ENCODE measurements at places on chromosomes 3 and 15.
A peak's percentile ranks its signal among the peaks of the same experiment; 100 is the strongest.

GRCh38 chr3:188187053-188187452 lies 33.1 kb downstream of the LPP start:
- DNase-seq, result peak; percentile 33

GRCh38 chr3:107881509-107881908 lies 209.3 kb downstream of the CD47 start:
- no peak for DNase-seq

DNA sequence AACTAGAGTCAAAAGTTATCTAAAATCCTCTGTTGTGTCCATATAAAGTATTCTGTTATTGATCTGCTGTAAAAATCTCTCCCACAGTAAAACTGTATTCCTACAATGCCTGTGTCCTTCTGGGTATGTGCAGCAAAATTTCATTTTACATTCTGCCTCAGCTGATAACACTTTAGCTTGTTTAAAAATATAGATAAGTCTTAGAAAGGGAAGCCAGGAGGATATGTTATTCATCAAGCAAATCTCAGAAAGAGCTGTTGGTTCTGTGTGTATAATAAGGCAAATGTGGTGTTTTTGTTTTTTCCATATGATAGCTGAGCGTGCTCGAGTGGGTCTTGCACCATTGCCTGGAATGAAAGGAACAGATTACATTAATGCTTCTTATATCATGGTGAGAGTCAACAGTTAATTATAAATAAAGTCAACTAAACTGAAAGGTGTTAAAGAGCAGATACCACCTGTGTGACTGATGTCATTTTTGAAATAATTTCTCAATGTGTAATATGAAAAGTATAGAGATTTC lies 96.6 kb downstream of the FEZF2 start:
- DNase-seq, result no peak

GRCh38 chr3:154275292-154275691 lies 49.0 kb downstream of the DHX36 start:
- no peak for DNase-seq

- DNase-seq, result no peak
These were observed 105.5 kb downstream of the NLGN1 start for GRCh38 chr3:173502983-173503568.

DNA sequence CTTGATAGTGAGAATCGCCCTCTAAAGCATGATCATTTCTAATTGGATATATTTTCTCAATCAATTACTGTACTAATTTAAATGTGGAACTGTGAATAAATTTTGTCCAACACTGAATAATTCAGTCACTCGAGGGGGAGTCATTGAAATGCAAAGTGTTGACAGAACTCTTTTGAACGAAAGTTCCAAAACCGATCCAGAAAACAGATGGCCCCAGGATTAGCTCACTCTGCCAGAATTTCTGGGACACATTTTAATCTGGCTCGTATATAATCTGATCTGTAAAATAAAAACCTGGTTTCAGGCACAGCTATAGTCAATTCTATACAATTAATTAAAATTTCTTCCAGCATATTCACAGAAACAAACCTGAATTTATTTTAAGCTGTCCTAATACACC lies 580.4 kb downstream of the ROBO1 start:
- DNase-seq, result no peak

DNA sequence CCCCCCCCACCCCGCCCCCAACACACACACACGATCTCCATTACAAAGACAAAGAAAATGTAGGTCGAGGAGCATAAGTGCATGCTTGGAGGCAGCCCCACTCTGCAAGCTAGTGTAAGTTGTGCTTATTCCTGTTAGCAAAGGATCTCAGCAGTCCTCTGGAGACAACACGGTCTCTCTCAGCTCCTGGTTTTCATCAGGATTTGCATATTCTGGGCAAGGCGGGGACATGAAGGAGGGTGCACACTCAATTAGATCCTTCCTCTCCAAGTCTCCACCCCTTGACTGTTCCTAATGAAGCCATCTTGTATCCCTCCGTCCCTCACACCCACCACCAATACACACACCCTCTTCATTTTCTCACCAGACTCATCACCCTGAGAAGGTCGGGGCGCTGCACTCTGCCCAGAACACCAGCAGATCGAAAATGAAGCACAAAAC lies 63.8 kb downstream of the MRPL46 start:
- DNase-seq, result no peak

GRCh38 chr3:25582242-25582641 lies 82.5 kb downstream of the TOP2B start:
- no peak for DNase-seq

DNA sequence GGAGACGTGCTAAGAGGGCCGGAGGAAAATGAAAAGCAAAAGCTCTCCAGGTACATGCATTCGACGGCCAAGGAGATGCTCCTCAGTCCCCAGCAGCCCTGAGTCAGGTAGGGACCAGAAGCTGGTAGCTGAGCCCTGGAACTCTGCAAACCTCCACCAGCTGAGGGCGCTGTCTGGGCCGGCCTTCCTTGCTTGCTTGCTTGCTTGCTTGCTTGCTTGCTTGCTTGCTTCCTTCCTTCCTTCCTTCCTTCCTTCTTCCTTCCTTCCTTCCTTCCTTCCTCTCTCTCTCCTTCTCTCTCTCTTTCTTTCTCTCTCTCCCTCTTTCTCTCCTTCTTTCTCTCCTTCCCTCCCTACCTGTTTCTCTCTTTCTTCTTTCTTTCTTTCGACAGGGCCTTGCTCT lies 94.6 kb upstream of the RASGRF1 start:
- peak; percentile 21 for DNase-seq

DNA sequence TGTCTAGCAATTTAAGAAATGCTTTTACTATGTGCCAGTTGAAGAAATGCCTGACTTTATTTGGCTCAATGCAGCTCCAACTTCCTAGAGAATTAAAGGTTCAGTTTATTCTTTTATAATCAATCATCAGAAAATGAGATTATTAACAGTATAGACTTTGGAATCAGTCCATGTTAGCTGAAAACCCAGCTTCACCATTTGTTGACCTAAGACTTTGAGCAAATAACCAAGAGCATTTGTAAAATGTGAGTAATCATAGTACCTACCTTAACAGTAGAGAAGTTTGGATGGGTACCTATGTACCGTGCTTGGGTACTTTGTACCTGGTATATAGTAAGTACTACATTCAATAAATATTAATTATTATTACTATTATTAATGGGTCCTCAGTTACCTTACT lies 105.9 kb downstream of the RARB start:
- no peak for DNase-seq

DNA sequence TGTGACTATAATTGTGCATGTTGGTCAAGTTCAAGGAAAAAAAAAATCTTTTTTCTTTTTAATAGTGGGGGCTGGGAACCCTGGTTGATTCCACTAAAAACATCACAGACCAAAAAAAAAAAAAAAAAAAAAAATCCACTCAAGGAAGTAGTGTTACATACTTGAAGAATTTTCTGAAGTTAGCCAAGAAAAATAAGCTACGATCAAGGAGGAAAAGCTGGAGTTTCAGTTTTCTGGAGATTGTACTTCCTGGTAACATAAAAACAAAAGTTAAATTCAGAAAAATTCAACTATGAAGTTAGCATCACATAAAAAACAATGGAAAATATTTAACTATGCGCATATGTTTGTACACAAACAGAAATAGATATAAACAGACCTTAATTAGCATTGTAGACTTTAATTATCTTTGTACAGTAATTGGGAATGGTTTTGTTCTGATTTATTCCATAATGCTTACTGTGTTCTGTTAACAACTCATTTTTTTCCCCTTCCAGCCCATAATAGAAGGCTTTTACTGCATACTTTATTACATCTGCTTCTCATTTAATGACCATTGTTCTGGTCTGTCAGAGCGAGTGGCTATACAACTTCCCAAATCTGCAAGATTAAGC lies 194.3 kb downstream of the RORA start:
- DNase-seq, result no peak

- no peak for DNase-seq
These were observed 16.1 kb downstream of the MAP6D1 start for GRCh38 chr3:183809270-183809669.

- DNase-seq, result no peak
These were observed 1.5 kb downstream of the FSTL1 start for GRCh38 chr3:120449251-120449650.

- no peak for DNase-seq
These were observed 610 bp downstream of the EPHB3 start for GRCh38 chr3:184561913-184562877.

DNA sequence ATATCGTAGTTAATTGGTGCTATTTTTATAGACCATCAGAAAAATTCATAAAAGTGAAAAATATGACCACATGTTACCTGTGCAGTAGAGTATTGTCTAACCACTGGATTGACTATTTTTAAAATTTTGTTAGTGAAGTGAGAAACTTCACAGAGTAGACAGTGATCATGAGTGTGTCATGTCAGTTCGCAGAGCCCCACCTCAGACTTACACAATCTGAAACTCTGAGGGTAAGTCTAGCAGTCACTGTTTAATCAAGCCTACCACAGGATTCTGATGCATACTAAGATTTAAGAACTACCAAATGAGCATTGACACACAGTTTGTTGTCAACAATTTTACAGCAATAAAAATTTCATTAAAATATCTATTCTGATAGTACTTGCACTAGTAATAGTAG lies 552.9 kb upstream of the SUCLG2 start:
- DNase-seq, result no peak

DNA sequence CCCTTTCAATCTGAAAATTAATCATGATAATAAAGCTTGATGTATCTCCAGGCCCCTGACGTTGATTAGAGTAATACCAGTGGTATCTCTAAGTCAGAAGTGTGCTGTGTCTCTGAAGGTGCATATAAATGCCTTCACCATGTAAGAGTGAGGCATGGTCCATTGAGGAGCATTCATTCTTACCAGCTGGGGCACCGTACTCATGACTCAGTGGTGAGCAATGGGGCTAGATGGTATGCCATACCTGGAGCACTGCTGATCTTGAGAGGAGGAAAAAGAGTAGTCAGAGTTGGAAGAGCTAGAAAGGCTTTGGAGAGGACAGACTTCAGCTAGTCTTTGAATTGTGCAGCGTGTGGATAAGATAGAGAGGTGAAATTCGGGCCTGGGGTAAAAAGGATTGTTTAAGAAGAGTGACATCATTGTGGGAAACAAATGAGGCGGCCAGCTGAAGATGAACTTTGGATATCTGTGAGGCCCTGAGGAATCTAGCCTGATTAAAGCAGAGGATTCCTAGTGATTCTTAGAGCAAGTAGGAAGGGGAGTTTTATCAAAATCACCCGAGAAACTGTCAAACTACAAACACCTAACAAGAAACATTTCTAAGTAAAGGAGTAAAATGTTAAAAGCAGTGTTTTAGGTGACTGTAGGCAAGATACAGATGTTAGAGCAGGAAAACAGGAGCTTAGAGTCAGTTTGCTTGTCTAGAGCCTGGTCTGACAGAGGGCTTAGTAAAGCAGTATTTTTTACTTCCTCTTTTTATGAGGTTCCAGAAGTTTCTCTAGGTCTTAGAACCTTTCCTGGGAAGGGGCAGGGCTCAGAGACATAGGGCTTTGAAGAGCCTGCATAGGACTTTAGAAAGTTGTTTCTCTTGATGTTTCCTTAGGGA lies 13.6 kb downstream of the TMOD3 start:
- DNase-seq, result no peak

- no peak for DNase-seq
These were observed 632.3 kb upstream of the NR2F2 start for GRCh38 chr15:95698230-95698629.

GRCh38 chr15:100393008-100393407 lies 51.2 kb upstream of the ADAMTS17 start:
- DNase-seq, result no peak
